Left renal pelvis (tissue), 4 donors: ENCODE measurements at places on chromosomes 12 and 14.

DNA sequence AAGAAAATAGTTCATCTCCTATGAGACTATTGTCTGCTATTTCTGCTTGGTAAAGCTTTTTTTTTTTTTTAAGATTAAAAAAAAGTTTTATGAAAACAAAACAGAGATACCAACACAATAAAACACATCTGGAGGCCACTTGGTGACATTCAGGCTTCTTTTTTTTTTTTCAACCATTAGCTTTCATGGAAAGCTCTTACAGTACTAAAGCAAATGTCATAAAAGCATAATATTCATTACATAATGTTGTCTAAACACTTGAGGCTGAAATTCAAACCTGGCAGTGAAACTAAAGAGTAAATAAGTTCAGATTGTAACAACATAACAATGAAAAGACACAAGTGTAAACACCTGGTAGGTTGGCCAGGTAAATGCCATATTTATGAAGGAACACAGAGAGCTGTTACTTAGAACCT lies 14.7 kb downstream of the PRICKLE1 start:
- DNase-seq, result no peak

- DNase-seq, result no peak
Observed at GRCh38 chr12:116306506-116306905, 29.0 kb upstream of the MED13L start.

GRCh38 chr14:59427653-59428580 lies 37.3 kb downstream of the GPR135 start:
- no peak for DNase-seq

DNA sequence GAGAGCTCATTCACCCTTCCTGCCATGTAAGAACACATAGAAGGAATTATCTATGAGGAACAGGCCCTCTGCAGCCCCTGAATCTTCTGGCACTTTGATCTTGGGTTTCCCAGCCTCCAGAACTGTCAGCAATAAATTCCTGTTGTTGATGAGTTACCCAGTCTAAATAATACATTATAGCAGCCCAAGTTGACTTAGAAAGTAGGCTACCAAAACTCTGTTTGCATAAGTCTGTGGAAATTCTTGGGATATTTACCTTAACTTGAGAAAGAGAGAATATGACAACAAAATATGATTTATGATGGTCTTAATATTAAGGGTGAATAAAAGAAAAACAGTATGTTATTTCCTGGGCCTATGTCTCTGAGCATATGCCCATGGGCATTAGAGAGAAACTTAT lies 433.0 kb upstream of the LMO3 start:
- DNase-seq, result no peak

- DNase-seq, result no peak
Observed at GRCh38 chr12:56129206-56129941, 1.3 kb downstream of the ESYT1 start.

- no peak for DNase-seq
Observed at GRCh38 chr14:64806862-64807495, 72.7 kb downstream of the SPTB start.

DNA sequence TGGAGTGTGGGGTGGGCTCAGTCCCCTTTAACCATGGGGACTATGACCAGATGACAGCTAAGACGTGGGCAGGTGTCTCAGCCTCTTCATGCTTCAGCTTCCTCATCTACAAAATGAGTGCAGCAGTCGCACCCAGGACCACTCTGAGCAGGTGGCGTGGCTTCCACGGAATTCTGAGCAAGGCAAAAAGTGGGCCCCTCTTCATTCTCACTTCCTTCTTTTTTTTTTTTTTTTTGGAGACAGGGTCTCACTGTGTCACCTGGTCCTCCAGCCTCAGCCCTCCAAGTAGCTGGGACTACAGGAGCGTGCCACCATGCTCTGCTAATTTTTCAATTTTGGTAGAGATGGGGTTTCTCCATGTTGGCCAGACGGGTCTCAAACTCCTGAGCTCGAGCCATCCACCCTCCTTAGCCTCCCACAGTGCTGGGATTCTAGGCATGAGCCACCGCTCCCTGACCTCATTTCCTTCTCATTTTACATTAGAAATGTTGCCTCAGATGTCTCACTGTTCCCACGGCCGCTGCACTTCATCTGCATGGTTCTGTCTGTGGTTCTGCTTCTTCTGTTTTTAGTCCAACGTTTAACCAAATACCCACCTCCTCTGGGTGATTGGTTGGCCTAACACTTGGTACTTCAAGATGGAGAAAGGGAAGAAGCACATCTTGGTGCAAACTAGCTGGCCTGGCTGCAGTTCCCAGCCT lies 41.3 kb upstream of the BCL7A start:
- no peak for DNase-seq

DNA sequence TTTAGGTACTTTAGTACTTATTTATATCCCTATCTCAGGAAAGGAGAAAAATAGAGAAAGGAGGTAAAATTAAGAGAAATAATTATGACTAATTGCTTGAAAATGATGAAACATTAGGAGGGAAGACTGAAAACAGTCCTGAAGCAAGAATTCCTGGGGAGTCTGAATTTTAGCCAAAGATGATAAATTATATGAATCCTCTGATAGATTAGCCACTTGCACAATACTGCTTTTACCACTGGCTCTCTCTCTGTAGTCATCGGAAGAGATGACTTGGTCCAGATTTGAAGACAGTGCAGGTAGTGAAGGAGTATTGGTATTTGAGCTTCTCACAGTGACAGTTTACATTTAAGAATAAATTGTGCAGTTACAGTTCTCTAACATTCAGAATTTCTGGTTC lies 83.8 kb upstream of the CLEC14A start:
- DNase-seq, result no peak

DNA sequence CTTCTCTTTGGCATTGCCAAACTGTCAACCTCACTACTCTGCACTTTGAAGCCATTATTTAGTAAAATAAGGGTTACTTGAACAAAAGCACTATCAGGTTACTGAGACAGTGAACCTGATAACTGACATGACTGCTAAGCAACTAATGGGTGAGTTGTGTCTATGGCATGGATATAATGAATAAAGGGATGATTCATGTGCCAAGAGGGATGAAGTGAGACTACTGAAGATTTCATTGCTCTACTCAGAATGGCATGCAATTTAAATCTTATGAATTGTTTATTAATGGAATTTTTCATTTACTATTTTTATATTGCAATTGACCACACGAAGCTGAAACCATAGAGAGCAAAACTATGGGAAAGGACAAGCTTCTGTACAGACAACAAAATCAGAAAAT lies 74.4 kb downstream of the CEP128 start:
- DNase-seq, result no peak
